Substantia nigra (tissue), 51 donors: ENCODE measurements at places on chromosomes 6 and 20.

DNA sequence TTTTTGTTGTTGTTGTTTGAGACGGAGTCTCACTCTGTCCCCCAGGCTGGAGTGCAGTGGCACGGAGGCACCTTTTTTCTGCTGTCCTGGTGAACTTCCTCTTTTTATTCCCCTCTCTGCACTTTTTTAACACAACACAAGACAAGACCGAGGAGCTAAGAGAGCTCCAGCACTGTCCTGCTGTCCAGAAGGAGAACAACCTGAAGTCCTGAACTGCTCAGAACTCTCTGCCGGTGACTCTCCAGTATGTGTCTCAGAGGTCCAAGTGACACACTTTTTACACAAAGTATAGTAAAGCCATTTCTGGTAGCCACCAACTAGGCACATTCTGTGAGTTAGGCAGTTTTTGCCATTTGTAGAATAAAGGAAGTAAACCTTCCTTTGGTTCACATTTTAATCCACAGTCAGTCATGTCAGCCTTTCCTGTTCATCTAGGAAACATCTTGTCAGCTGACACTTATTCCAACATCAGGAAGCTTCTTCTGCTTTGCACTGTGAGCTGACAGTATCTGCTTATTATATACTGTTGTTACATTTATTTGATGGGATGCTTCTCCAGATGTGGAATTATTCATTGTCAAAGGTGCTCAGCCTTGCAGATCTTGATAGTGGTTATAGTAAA lies 28.1 kb upstream of the TXNDC5 start:
- DNase-seq, result no peak

DNA sequence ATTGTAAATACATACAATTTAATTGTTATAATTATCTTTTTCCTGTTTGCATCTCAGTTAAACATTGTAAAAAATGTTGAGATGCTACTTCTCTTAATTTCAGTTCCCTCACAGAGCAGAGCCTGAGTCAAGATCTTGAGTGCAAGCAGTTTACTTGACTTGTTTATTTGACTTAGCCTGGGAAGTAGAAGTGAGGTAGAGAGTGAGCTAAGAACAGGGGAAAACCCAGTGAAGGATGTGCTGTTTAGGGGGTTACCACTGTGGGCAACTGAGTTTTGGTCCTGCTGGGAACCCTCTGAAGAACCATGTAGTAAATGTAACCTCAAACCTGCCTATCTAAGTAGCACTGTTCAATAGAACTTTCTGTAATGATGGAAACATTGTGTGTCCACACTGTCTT lies 495.2 kb upstream of the FLRT3 start:
- DNase-seq, result no peak

DNA sequence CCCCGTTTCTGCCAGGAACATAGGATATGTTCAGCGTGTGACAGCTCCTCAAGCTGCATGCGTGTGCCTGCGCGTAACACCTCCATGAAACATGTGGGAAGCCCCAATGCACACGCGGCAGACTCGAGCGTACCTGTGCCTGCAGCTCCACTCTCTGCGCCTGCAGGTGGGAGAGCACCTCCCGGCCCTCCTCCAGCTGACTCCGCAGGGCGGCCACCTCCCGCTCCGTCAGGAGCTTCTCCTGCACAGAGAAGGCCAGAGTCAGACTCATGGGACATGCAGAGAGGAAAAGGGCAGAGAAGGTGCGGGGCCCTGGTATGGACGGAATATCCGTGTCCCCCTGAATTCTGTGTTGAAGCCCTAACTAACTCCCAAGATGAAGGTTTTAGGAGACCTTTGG lies 22.4 kb downstream of the BFSP1 start:
- DNase-seq, result no peak

- no peak for DNase-seq
Measured at GRCh38 chr6:87473419-87473903, 687 bp downstream of the SLC35A1 start.

GRCh38 chr6:28206527-28206926 lies 18.5 kb upstream of the ZSCAN9 start:
- DNase-seq, result no peak

- DNase-seq, result no peak
Measured at GRCh38 chr6:169366258-169366901, 112.7 kb upstream of the THBS2 start.

- no peak for DNase-seq
Measured at GRCh38 chr6:89555806-89556205, 82.7 kb downstream of the LYRM2 start.

GRCh38 chr6:154885214-154885613 lies 109.9 kb upstream of the TIAM2 start:
- no peak for DNase-seq

DNA sequence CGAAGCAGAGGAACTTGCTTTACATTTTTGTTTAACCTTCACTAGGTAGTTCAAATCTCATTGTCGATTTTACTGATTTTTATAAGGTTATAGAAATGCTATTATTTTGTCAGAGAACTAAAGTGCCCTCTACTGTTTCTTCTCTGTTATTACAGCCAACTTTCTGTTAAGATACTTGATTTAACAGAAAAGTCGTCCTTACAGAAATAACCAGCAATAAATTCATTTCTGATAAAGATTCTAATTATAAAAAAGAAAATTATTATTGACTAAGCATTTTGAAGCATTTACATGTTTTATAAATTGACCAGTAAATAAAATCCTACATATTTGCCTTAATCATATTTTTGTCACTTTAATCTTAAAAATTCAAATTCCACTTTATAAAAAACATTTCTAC lies 60.8 kb downstream of the OGFRL1 start:
- DNase-seq, result no peak

DNA sequence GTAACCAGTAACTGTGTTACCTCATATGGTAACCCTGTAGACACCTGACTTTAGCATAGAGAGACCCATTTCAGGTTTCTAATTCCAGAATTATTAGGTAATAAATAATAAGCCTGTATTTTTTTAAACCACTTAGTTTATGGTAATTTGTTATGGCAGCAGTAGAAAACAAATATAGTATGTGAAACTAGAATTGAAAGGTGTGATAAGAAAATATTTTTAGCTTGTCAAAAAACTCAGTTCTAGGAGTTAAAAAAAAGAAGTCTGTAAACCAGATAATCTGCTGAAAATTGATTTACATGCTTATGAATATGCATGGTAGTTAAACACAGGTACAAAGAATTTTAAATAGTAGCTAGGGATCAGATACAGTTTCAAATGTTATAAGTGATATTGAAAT lies 695.0 kb upstream of the GJE1 start:
- DNase-seq, result no peak

- no peak for DNase-seq
Measured at GRCh38 chr6:30917487-30917886, 3.4 kb downstream of the VARS2 start.

DNA sequence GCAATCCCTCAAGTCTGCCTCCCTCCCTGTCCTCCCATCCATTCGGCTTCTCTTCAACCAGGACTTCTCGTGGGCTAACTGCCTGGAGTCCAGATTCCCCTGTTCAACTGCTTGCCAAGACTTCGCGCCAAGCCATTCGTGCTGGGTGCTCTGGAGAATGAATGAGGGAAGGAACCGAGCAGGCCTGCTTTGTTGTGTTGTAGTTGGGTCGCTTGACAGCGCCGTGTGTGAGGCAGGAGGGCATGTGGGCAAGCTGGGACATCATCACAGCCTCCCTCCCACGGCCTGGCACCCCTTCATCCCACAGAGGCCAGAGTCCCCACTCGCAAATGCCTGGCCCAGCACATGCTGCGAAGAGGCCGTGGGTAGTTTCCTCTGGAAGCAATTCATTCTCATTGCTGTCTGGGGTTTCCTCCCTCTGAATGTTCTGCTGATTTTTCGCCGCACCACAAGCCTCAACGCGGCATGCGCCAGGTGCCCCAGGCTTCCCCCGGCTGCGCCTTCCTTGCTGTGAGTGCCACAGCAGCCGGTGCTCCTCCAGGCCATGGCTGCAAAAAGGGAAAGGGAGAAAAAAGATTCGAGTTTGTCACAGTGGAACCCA lies 336.0 kb downstream of the QKI start:
- no peak for DNase-seq

- no peak for DNase-seq
Measured at GRCh38 chr20:45450097-45450818, 19.3 kb upstream of the WFDC2 start.

GRCh38 chr6:111230351-111231089 lies 143.2 kb downstream of the SLC16A10 start:
- DNase-seq, result no peak

DNA sequence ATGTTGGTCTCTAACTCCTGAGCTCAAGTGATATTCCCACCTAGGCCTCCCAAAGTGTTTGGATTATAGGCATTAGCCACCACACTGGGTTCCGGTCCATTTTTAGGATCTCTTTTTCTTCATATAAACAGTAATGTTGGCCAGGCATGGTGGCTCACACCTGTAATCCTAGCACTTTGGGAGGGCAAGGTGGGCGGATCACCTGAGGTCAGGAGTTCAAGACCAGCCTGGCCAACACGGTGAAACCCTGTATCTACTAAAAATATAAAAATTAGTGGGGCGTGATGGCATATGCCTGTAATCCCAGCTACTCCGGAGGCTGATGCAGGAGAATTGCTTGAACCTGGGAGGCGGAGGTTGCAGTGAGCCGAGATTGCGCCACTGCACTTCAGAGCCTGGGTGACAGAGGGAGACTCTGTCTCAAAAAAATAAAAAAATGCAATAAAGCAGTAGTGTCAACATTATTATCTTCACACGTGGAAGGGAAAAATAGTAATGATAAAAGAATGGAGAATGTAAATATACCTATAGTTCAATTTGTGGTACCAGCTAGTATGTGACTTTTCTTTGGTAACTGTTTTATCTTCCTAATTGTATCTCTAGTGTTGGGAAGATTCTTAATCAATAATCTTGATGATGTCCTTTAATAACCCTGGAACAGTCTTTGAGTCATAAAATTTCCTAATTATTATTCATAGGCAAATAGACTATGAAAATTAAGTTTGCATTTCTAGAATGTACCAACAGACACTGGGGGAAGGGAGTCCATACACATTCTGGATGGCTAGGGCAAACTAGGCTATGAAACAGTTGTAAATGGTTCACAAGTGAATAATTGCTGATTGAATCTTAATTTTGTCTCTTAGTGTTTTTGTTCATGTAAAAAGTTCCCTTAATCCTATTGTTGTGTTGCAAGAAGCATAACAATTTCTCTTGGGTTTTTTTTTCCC lies 3.6 kb downstream of the PARD6B start:
- no peak for DNase-seq

GRCh38 chr6:126015863-126016262 lies 29.5 kb downstream of the TRMT11 start:
- no peak for DNase-seq
